ENCODE measurements at places on chromosomes 3 and 15.

DNA sequence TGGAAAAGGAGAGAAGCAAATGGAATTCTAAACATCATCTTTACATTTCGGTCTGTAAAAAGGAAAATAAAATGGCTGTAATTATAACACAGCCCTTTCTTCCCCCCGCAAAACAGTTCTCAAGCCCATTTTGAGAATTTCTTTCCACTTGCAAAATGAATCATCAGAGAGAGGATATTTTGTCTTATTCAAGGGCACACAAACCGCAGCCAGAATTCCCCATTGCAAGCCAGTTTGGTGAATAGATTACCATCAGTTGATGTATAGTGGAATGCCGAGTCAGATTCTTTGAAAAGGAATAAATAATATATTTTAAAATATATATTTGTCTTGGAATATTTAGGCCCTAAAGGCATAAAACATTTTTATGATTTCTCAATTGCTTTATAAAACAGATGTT, 420.4 kb upstream of the SEMA6D start:
- DNase-seq, result no peak

DNA sequence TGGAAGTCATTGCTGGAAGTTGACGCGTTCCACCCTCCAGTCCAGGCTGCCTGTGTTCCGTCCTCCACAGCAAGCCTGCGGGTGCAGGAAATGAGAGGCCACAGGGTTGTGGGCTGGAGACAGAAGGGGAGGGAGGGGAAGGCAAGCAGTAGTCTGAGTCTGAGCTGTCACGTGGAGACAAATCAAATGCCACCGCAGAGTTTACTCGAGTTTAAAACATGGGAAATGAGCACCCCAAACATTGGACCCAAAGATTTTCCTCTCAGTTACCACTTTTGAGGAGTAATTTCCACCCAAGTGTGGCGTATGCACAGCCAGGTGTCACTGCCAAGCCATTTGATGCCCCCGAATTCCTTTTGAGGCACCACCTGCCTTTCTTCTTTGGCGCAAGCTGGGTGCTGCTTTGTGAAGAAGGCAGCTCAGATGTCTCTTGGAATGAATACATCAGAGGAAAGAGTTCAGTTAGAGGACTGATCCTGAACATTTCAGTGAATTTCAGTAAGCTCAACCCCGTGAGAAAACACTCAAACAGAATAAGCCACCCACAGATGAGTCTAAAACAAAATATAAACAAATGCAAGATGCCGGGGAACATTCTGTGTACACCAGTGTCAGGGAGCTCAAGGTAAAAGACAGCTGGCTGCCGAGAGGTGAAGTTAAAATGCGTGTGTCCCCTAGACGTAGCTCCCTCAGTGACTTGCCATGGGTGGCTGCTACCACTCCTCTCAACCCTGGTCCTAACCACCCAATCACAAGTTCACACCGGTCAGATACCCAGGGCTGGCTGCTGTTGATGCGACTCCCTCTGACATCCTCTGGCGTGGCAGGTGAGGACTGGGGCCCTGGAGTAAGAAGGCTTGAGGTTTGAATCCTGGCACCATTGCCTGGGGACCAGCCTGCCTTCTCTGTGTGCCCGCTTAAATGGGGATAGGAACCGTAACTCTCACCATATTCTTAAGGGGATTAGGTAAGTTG, 203.8 kb downstream of the UACA start:
- peak; percentile 93 for DNase-seq

- DNase-seq, result no peak
These were observed 336.6 kb upstream of the SLCO3A1 start for GRCh38 chr15:91516866-91517265.

- DNase-seq, result no peak
These were observed 29.1 kb downstream of the ALS2CL start for GRCh38 chr3:46664188-46664970.

DNA sequence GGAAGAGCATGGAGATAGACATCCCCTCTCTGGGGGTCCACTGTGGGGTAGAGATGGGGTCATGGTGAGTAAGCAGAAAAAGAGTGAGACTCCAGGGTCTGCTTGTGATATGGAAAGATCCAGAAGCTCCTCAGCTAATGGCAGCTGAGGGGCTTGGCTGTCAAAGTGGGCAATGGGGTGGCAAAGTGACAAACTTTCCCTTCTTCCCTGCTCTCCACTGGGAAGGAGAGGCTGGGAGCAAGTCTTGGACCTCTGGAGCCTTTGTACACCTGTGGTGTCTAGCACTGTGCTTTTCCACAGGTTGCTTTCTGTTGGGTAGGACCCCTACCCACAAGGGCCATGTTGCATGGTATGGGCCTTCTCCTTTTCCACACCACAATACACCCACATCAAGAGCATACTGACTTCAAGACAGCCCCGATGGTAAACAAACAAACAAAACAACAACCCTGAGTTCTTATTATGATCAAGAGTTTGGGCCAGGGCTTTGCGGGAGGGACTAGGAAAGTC, 3.5 kb downstream of the ITGA11 start:
- no peak for DNase-seq

DNA sequence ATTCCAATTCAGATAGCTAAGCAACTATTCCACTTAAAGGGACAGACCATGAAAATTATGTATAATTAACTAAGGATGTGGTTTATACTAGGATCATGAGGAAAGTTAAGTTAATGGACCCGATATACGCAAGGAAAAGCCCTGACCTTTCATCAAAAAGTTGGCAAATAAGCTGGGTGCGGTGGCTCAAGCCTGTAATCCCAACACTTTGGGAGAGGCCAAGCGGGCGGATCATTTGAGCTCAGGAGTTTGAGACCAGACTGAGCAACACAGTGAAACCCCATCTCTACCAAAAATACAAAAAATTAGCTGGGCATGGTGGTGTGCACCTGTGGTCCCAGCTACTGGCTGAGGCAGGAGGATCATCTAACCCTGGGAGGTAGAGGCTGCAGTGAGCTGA, 39.6 kb downstream of the SCAP start:
- no peak for DNase-seq

DNA sequence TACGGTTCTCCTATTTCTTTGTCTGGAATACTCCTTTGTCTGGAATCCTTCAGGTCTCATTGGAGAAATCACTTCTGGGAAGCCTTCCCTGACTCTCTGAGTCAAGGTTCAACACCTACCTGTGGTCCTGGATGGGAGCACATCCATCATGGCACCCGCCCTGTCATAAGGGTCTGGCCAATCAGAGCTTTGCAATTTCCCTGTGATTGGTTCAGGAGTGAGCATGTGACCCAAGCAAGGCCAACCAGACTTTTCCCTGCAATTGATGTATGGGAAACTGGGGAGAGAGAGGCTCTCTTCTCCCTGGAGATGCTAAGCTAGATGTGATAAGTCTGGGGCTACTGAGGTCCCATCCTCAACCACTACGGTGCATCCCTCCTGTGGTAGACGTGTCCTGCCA, 8.1 kb downstream of the FAM3D start:
- DNase-seq, result no peak

DNA sequence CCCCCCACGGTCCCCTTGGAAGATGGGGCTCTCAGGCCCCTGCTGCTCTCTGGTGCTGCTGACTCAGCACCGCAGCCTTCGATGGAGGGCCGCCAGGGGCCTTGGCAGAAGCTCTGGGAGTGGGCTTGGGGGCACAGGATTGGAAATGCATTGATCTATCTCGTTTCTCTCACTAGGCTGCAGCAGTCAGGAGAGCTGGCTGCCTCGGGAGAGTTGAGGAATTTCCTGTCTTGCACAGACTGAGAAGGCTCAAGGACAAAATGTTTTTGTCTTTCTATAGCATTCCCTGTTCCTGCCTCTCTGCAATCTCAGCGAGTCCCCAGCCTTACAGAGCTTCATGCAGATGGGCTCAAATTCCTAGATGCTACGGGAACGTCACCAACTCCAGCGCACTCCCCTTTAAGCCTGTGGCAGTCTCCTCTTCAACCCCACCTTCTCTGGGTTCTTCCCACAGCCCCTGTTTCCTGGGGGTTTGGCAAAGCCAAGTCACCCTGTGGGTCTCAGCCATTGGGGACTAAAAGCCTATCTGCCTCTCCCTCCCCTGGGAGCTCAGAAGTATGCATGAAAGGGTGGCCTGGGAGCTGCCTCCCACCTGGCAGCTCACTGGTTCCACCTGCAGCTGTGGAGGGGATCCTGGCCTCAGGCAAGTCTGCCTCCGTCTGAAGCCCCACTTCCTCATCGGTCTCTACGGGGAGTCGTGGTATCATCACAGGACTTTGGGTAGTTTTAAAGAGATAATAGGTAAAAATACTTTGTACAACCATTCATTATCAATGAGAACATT, 127.4 kb upstream of the HACD2 start:
- DNase-seq, result no peak
